Fibroblast of villous mesenchyme (primary cell): ENCODE measurements at places on chromosomes 5 and 9. TPM values are rescaled to one million over a fixed set of nuclear protein-coding genes. Genes with fewer than 3 reads are reported as not detected.

The PCDHGA2 gene
- total RNA-seq, result 2.6 and 3.0 TPM in 2 replicates

GRCh38 chr5:137761566-137761965 lies 7.4 kb upstream of the HNRNPA0 start:
- peak; percentile 6 for DNase-seq

The PKD2L2 gene
- not detected in 2 replicates for total RNA-seq

The LRRC8A gene
- 53.5 and 62.2 TPM in 2 replicates for total RNA-seq

GRCh38 chr5:136232316-136232715 lies 39.4 kb upstream of the SMIM32 start:
- no peak for DNase-seq

GRCh38 chr9:15513335-15513734 lies 2.6 kb upstream of the PSIP1 start:
- peak; percentile 14 for DNase-seq

DNA sequence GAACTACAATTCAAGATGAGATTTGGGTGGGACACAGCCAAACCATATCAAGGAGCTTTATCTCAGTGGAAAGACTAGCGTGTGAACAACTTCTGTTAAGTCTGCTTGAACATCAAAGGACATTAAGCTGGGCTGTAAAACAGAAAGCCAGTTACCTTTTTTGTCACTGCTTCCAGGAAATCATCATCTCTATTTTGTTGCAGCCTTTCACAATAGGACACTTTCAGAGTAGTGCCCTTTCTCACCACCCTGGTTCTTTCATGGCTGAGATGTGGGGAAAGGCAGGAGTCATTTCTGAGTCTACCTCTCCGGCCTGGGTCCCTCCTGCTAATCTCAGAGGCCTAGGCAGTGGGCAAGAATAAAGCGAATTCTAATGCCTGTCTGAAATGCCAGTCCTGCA lies 96.2 kb upstream of the PPP1R2B start:
- no peak for DNase-seq

DNA sequence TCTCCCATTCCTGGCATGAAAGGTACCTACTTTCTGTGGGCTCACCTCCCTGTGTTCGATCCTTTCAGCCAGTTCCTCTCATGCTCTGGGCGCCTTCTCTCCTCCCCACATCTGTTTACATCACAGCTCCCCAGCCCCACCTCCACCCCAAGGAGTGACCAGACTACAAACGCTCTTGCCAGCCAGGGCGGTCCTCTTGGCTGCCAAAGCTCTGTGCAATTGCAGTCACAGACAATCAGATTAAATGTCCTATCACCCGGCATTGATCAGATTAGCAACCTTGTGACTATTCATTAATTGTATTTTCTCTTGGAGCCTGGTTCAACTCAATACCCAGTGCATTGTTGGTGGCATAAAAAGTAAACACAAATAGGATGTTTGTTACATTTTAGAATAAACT lies 211.2 kb upstream of the TBCA start:
- no peak for DNase-seq
